Spinal cord (tissue), 10 donors: ENCODE measurements at places on chromosomes 12 and 14. TPM values are rescaled to one million over a fixed set of nuclear protein-coding genes. Genes with fewer than 3 reads are reported as not detected.

- H3K36me3 ChIP-seq, result peaks cover 14% of the 10 kb centered on the region
- H3K27me3 ChIP-seq, result no peaks in the 10 kb centered on the region
- H3K4me1 ChIP-seq, result no peaks in the 10 kb centered on the region
- H3K27ac ChIP-seq, result no peak overlapping the region
Measured at GRCh38 chr12:115979351-115979750, 298.1 kb downstream of the MED13L start.

NKX2-1 gene
- not detected for total RNA-seq

DNA sequence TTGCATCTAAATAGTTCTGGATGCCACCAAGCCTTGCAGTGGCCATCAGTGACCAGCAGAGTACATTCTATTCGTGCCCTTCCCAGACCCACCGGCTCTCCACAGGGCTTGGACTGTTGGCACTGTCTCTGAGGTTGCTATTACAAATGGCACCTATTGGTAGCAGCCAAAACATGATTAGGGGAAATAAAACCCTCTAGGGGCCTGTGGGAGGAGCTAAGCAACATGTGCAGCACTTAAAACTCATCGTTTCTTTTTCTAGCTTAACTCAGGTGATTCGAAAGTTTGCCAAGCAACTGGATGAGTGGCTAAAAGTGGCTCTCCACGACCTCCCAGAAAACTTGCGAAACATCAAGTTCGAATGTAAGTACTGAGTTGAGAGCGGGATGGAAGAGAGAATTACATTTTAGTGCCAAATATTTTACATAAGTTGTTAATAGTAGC is 65.4 kb upstream of the RIC8B start:
- H3K27me3 ChIP-seq, result no peaks in the 10 kb centered on the region
- H3K4me3 ChIP-seq, result no peak overlapping the region
- no peak for DNase-seq

DNA sequence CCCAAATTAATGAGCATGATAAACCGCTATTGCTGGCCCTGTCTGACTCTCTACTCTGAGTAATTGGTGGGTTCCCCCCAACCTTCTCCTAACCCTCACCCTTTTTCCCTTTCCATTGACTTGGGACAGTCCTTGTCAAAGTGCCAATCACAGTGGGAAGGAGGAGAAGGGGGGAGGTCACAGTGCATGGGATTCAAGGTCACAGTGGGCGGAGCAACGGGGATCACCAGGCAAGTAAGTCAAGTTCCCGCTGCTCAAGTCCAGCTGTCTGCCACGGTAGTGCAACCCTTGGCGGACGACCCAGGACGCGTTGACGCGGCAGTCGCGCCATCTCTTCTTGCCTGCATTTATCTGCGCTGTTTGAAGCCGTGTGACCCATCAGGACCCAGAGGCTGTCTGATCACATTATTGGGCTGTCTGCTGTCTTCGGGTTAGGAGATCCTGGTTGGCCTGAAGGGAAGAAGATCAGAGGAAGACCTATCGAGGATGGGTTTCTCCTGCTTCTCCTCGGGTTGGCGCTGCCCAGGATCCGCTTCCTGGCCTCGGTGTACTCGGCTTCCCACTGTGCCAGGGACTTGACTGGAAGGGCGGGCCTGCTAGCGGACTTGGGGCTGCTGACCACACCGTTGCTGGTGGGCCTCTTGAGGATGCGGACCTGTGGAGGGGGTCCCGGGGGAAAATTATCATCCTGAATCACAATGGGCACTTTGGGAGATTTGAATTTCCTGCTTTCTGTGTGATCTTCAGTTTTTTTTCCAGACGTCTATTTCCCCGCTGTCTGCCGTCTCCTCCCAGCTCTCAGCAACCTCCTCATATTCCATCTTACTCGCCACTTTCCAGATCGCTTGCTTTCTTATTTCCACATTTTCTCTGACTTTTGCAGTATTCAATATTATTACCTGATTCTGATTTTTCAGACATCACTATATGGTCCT is 3.1 kb upstream of the MDM2 start:
- DNase-seq, result no peak
- peaks cover 6% of the 10 kb centered on the region for H3K4me1 ChIP-seq
- peaks cover under 1% of the 10 kb centered on the region for H3K36me3 ChIP-seq
- H3K27me3 ChIP-seq, result no peaks in the 10 kb centered on the region
- no peak overlapping the region for H3K27ac ChIP-seq

DNA sequence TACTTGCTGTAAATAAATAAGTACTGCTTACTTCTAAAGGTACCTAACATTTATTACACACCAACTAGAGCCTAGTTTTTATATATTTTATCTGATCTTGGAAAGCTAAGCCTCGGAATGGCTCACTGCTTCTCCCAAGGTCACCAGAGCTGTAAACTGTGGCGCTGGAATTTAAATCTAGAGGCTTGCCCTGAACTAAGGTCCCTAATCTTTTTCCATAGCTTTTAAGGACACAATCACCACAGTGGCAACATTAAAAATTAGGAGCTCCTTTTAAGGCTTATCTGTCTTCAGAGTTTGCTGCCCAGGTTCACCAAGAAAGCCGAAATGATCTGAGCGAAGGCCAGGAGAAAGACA is 670 bp downstream of the CCNB1IP1 start:
- H3K4me3 ChIP-seq, result peak overlapping the region; percentile 68
- peaks cover 6% of the 10 kb centered on the region for H3K4me1 ChIP-seq
- peak overlapping the region; percentile 88 for H3K27ac ChIP-seq
- no peak for DNase-seq

DNA sequence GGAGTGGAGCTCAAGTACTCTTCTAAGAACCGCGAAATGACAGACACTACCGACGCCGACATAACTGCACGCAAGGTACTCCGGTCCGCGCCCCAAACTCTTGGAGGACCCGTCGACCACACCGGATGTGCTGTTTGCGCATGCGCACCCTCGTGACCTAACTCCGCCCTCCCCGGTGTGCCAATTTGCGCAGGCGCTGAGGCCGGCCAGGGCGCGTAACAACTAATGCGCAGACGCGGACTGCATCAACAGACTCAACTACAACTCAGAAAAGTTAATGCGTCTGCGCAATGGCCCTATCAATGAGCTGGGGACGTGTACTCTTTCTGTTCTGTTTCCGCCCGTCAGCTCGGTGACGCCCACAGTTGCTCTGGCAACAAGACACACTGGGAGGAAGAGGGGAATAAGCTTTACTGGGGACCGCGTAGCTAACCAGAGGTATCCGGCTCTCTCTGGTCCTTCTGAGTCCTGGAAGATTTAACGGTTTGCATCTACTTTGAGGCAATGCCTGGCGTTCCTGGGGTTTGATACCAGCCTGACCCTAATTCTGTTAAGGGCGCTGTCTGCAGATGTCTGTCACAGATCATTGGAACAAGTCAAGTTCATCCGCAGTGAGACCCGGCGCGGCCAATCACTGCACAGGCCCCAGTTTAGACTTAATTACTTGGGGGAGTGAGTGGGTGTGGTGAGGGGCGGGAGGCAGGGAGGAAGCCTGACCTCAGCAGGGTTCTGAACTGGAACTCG is at the start of gene DAD1:
DAD1 (minus strand) TSS at position 129 of the 744 bp plus-strand sequence; CDS start at position 62, 67 bp downstream.
- peaks cover 4% of the 10 kb centered on the region for H3K36me3 ChIP-seq
- H3K4me3 ChIP-seq, result peak within 1 kb of the TSS; percentile 98
- peak within 1 kb of the TSS; percentile 99 for H3K27ac ChIP-seq

DNA sequence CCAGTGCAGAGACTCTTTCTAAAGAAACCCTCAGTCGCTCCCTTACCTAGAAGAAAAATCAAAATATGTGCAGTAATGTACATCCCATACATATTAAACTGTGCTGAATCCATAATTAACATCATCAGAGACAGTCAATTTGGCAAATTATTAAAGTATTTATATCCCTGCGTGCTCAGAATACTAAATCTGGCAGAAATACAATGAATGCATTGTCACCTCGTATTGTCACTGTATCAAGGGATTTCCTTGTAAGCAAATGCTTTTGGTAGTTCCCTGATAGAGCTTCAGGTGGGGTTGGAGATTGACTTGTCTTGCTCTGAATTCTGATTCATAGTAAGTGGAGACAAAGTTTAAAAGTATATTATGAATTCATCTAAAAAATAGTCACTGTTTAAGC is 319.1 kb downstream of the PPFIA2 start:
- DNase-seq, result no peak
- H3K27me3 ChIP-seq, result no peaks in the 10 kb centered on the region
- H3K36me3 ChIP-seq, result no peaks in the 10 kb centered on the region
- no peak overlapping the region for H3K4me3 ChIP-seq
- H3K27ac ChIP-seq, result no peak overlapping the region

DNA sequence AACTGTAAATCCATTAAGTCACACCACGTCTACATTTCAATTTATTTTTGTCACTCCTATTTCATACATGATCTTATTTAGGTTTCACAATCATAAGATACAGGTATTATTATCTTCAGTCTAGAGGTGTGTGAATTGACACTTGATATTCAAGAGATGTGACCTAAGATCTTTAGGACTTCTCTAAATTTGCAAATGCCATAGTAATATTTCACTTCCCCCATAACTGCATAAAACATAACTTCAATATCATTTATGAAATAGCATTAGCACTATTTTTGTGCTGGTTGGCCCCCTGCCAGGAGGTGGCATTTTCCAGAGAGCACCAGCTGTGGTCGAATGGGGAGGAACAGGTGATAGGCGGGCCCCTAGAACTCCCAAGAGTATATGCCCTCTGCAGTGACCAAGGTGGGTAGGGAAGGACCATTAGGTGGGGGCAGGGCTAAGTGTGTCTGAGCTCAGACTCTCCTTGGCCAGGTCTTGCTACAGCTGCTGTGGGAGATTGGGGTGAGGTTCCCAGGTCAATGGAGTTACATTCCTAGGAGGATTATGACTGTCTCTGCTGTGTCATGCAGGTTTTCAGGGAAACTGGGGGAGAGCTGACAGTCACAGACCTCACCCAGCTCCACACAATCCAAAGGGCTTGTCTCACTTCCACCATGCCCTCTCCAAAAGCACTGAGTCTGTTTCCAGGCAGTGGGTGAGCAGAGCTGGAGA is 49.2 kb upstream of the ERGIC2 start:
- no peak overlapping the region for H3K4me3 ChIP-seq
- no peak overlapping the region for H3K27ac ChIP-seq
- DNase-seq, result no peak
- no peaks in the 10 kb centered on the region for H3K4me1 ChIP-seq
- no peaks in the 10 kb centered on the region for H3K36me3 ChIP-seq

AVPR1A gene
- total RNA-seq, result 10.0 TPM

DPPA3 gene
- not detected for total RNA-seq

DNA sequence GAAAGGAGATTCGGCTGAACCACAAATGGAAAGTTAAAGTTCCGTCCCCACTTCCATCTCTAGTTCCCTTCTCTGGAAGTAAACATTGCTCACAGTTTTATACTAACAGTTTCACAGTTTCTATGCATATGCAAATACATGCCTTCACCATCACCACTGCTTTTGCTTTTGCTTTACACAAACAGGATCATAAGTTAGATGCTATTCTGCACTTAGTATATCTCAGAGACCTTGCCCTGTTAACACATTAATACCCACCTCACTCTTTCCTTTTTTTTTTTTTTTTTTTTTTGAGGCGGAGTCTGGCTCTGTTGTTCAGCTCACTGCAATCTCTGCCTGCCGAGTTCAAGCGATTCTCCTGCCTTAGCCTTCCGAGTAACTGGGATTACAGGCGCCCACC is 890 bp downstream of the TEP1 start:
- no peaks in the 10 kb centered on the region for H3K27me3 ChIP-seq
- peaks cover 7% of the 10 kb centered on the region for H3K36me3 ChIP-seq
- peak overlapping the region; percentile 94 for H3K27ac ChIP-seq
- no peak for DNase-seq
- peak overlapping the region; percentile 89 for H3K4me3 ChIP-seq
- peaks cover 7% of the 10 kb centered on the region for H3K4me1 ChIP-seq

DNA sequence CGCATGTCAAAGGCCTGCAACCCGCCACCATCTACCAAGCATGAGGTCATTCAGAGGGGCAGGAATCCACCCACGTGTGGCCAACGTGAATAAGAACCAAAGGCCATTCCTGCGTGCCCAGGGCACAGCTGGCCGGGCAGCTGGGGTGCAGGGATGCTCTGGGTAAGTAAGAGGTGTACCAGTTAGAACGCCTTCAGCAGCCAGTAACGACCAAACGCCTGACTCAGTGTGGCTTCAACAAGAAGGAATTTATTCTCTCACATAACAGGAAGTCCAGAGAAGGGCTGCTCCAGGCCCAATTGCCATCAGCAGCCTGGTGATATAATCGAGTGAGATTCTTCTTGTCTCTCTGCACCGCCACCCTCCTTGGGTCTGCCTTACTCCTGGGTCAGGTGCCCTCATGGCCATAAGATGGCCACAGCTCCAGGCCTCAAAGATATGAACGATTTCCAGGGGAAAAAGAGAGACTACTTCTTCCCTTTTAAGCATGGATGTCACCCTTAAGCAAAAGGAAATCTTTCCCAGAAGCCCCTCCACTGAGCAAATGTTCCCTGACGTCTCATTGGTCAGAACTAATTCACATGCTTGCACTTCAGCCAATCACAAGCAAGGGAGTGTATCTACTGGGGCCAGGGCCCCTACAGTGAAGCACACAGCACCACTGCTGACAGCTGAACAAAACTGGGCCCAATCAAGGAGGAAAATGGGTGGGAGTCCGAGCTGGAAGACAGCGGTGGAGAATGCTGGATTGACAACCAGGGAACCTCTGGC is 7.3 kb downstream of the TTC7B start:
- H3K27me3 ChIP-seq, result no peaks in the 10 kb centered on the region
- peaks cover 14% of the 10 kb centered on the region for H3K36me3 ChIP-seq
- H3K4me1 ChIP-seq, result peaks cover 28% of the 10 kb centered on the region
- H3K27ac ChIP-seq, result no peak overlapping the region

DNA sequence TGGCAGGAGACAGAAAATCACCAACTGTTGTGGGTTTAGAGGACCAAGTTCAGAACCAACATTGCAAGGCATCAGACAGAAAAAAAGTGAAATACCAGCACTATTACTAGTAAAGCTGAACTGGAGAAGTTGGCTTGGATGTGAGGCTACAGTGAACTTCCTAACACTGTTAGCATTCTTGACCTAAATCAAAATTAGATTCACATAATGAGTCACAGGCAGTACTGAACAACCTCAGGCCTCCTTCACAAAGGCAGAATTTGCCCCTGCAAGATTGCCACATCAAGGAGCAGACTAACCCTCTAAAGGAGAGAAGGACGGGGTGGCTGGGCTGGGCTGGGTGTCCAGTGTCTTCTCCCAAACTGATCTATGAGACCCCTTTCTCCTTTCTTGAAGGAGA is 539.7 kb downstream of the SNAPC1 start:
- no peak for DNase-seq
- no peaks in the 10 kb centered on the region for H3K36me3 ChIP-seq
- no peak overlapping the region for H3K4me3 ChIP-seq
- H3K27ac ChIP-seq, result no peak overlapping the region
- H3K4me1 ChIP-seq, result no peaks in the 10 kb centered on the region

DNA sequence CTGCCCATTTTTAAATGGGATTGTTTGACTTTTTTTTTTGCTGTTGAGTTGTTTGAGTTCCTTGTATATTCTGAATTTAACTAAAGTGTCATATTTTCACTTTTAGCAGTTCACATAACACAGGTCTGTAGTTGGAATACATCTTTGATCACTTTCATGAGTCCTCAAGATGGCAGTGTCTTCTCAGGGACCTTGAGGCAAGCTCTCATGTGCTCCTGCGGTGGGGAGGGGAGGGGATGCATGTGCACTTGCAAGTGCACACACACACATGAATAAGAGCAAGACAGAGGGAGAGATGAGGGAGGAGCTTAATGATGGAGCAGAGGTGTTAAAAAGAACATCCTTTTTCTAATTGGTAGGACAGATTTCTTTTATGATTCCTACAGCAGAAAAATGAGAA is 291.4 kb upstream of the OR4E1 start:
- DNase-seq, result no peak
- no peak overlapping the region for H3K27ac ChIP-seq
- H3K36me3 ChIP-seq, result no peaks in the 10 kb centered on the region
- H3K4me3 ChIP-seq, result no peak overlapping the region
